ENCODE measurements at places on chromosomes 3 and 15.

GRCh38 chr15:55245059-55245458 lies 44.6 kb downstream of the RAB27A start:
- no peak for DNase-seq

DNA sequence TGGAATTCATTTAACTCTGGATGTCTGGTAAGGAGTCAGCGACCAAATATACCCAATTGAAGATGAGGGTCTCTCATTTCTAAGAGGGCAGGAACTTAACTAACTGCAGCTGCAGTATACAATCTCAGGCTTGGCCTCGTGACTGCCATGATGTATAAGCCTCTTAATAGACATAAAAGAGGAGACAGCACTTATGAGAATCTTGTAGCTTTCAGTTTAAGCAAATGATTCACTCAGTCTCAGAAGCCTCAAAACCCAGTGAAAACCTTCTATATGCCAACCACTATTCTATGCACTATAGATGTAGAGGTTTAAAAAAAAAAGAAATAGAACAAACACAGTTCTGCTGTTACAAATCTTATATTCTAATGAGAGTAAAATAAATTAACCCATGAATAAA lies 513.9 kb downstream of the TBL1XR1 start:
- DNase-seq: no peak

GRCh38 chr3:48555949-48556795 lies 431 bp downstream of the PFKFB4 start:
- no peak for DNase-seq

DNA sequence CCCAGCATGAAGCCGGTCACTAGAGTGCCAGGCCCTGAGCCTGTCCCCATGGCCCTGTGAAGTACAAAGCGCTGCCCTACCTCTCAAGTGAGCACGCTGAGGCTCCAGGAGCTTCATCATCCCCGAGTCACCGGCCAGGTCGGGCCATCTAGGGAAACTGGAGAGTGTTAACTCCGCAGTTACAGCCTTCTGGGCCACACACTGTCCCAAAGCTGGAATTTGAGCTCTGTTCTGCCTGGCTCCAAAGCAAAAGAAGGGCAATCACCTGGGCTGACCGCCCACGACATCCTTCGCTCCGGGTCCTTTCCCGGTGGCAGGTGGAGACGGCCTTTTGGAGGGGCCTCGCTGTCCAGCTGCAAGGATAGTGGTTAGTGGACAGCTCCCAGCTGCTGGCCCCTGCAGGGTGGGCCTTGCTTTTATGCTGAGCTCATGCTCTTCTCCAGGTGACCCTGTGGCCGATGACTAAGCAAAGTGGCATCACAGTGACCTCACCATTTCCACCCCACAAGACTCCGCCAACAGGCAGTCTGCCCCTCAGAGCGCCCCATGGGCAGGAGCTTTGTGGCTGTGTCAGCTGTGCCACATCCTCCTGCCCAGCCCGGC lies 3.5 kb upstream of the MUC4 start:
- no peak for DNase-seq

- DNase-seq: no peak
These were observed 371.6 kb downstream of the TAFA4 start for GRCh38 chr3:68560728-68561127.

DNA sequence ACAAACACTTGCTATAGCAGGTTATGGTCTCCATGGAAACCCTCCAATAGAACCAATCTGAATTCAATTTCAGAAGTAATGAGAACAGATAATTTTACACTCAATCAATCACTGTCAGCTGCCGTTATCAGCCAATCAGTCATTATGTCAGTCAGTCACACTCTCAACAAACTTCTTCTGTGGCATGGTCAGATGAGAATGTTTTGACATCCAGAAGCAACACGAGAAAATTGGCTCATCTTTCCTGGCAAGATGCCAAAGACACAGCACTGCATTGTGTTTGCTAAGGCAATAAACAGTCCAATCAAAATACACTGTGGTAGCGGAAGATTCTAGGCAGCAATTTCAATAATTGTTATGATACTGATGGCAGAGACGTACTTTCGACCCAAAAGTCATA lies 190.7 kb downstream of the RORA start:
- DNase-seq: no peak

Measured in AG09319 (cell line).